ENCODE measurements at places on chromosomes 3 and 15.

DNA sequence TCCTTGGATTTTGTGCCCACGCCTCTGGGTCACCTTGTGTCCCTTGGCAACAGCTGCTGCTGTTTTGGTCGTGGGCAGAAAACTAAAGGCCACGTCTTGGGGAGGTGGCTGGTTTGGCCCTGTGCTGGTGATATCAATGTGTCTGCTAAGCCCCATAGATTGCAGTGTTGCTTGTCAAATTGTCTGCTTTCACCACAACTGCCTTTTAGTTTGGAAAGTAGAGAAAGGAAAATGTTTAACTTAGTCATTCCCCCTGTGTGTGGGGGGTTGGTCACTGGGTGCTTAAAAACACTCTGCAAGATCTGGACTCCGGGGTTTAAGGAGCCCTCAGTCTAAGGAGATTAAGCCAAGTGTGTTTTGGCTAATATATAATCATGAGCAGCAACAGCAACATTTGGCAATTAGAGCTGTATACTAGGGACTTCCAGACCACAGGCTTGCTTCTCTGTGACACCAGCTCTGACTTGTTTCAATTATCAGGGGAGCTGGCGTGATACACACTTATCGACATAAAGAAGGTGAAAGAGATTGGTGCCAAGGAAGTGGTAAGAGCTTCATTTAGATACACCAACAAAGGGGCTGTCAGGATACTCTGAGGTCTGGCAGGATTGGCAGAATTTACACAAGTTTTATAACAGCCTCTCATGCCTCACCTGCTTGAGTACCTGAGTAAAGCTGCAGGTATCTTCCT lies 3.5 kb downstream of the SMAD3 start:
- no peak for DNase-seq

- peak; percentile 47 for DNase-seq
Measured at GRCh38 chr3:9398700-9399336, 1.4 kb downstream of the SETD5 start.

GRCh38 chr3:37279236-37279635 lies 104.9 kb upstream of the LRRFIP2 start:
- no peak for DNase-seq

- DNase-seq: peak; percentile 68
Measured at GRCh38 chr15:85280203-85280602, 100.2 kb upstream of the AKAP13 start.

GRCh38 chr3:156448300-156448699 lies 106.6 kb downstream of the SSR3 start:
- peak; percentile 51 for DNase-seq

GRCh38 chr3:124791639-124792151 lies 61.4 kb downstream of the UMPS start:
- DNase-seq: peak; percentile 88

- no peak for DNase-seq
Measured at GRCh38 chr3:78918361-78919020, 849.3 kb downstream of the ROBO1 start.

GRCh38 chr3:171966533-171967136 lies 72.7 kb upstream of the FNDC3B start:
- no peak for DNase-seq

All from RPMI8226 (cell line).